ENCODE measurements at places on chromosomes 5 and 9.

GRCh38 chr5:27906931-27907601 is 868.7 kb upstream of the CDH9 start:
- DNase-seq = no peak

- no peak for DNase-seq
Measured at GRCh38 chr9:118630931-118631595, 738.2 kb downstream of the BRINP1 start.

GRCh38 chr5:163544041-163544440 is 38.6 kb downstream of the MAT2B start:
- DNase-seq = no peak

- DNase-seq = no peak
Measured at GRCh38 chr5:61115968-61116367, 46.3 kb downstream of the SMIM15 start.

DNA sequence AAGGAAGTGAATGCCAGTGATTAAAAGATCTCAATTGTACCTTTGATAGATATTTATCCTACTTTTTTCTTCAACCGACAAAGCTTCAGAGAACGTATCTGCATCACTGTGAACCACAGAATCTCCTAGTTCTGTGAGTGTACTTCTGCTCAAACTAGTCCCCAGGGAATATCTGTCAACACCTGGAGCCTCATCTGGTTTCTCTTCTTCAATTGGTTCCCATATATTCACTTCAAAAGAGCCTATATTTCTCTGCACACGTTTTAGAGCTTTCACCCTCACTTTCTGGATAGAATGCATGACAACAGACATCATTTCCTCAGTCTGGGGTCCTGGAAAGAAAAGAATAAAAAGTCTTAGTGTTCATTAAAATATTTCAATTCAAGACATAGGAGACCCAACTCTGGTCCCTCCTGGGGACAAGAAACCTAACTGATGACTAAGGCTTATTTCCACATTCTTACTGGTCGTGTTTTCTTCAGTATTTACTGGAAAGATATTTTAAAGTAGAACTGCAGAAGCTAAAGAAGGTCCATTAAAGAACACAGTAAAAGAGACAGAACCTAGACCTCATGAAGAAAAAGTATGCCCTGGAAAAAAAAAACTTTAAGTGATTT is 64.3 kb downstream of the CPLANE1 start:
- DNase-seq = no peak

DNA sequence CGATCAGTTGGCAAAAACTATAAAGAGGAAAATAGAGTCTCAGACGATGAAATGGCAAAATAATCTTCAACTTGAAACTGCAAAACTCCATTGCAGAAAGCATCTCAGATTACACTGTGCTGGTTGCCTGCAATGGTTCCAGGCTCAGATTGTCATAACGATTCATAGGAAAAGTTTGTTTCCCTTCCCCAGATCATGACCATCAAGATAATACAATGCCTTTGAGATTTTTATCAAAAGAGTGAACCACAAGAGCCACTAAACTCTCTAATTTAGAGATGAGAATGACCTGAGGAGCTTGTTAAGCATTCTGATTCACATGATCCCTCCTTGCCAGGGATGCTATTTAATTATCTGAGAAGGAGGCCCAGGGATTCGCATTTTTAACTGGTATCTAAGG is 52.6 kb upstream of the ITGA1 start:
- DNase-seq = no peak

DNA sequence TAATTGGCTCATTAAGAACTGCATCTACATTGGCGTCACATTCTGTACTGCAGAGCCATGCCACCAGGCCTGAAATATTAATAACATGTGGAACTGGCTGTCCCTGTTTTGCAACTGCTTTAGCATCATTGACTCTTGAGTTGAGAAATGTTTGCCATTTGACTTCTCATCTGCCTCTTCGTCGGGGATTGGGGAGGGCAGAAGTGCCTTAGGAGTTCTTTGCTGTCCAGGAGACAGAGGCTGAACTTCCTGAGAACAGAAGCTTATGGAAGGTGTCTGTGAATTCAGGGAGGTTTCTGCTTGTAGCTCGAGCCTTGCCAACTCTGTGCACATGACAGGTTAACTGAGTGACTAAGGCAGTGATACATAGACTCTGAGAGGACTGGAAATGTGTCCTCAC is 265.0 kb downstream of the KIF4B start:
- no peak for DNase-seq

- DNase-seq = no peak
Measured at GRCh38 chr5:179296150-179296821, 49.0 kb downstream of the ADAMTS2 start.

DNA sequence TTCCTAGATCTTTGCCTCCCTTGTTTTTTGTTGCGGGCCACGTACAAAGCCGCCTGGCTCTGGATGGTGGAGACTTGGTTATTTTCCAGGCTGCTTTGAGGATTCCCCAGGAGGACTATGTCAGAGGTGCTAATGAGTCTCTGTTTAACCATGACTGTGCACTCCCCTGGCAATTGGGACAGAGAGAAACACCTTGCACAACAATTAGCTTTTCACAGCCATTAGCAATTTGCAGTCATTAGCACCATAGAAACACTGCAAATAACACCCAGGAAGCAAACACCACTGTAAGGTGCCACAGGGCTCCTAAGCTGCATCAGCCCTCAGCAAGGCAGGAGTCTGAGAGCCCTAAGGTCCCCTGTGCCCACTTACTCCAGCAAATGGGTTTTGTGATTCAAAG is 201.0 kb upstream of the VLDLR start:
- no peak for DNase-seq

GRCh38 chr9:35510754-35511428 is 21.0 kb downstream of the RUSC2 start:
- DNase-seq = no peak

Data from activated CD8-positive, alpha-beta memory T cell treated with anti-CD3 and anti-CD28 coated beads for 48 hours (primary cell).